Fibroblast of pulmonary artery (primary cell): ENCODE measurements at places on chromosomes 1 and 21.

GRCh38 chr1:186775036-186775435 is 53.7 kb upstream of the PLA2G4A start:
- DNase-seq: no peak

GRCh38 chr1:62177621-62178020 is 17.0 kb upstream of the L1TD1 start:
- DNase-seq: no peak

- no peak for DNase-seq
Observed at GRCh38 chr1:64759968-64760367, 15.1 kb downstream of the RAVER2 start.

DNA sequence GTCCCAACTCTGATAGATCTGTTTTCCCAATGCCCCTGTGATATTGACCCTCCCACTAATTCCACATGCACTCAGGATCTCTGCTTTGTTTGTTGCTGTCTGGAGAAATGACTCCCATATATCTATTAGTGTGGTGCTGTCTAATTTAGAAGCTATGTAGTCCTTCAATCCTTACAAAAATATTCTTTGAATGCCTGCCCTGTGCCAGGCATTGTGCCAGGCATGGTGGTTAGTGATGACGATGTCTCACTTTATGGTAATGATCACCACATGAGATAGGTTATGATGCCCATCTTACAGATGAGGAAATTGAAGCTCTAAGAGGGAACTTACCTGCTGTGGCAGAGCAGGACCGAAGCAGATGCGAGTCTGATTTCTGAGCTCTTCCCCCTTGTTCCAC is 12.9 kb downstream of the MYOG start:
- no peak for DNase-seq

DNA sequence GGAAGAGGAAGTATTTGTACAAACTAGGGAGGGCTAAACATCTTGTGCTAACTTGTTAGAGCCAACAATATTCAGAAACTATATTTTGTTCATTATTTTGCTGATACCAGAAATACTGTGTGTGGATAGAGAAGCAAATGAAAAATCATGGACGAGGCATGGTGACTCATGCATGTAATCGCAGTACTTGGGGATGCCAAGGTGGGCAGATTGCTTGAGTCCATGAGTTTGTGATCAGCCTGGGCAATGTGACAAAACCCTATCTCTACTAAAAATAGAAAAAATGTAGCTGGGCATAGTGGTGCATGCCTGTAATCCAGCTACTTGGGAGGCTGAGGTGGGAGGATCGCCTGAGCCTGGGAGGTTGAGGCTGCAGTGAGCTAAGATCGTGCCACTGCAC is 13.4 kb downstream of the LRRC41 start:
- DNase-seq: no peak

DNA sequence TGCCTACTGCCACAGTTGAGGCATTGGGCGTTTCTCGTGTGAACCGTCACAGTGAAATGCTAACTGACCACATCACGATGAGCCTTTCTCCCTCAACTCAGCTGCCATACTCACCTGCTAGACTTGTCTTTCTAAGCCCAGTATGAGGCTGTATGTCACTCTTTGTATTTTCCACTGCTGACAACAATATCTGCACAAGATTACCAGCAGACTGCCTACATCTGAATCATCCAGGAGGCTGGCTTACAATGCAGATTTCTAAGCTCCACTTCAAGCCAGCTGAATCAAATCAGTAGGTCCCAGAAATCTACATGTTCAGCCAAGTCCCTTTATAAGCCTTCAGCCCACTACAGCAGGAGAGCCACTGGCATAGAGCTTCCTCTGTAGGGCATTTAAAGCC is 355.0 kb upstream of the DUSP10 start:
- DNase-seq: peak; percentile 31

DNA sequence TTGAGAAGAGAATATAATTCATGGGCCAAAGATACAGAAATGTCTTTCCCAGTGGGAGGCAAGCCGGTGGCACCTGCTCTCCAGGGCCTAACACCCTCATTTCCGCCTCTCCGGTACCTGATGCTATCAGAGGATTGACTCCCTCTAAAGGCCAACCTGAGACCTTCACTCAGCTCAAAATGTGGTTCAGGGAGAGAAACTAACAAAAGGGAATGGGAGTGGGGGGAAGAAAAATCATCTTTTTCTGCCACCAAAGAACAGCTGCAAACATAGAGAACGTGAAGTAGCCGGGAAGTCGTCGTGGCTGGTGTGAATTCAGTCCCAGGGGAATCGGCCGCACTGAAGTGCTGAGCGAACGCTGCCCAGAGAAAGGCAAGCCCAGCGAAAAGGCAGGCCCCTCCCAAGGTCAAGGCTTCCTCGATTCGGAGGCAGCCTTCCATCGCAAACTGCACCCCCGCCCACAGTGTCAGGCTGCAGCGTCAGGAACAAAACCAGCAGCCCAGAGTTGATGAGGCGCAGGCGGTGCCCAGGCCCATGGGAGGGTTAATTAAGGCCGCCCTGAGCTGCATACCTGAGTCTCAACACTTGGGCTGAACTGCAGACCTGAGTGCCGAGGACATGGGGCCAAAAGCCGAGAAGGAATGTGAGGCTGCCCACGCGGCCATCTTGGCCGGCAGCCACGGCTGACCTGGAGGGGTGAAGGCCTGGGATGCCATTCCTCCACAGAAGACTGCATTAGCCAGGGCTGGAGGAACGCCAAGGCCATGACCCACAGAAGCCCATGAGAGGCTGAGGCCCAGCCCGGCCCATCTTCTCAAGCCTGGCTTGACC is 160.2 kb downstream of the PSMG1 start:
- peak; percentile 84 for DNase-seq

DNA sequence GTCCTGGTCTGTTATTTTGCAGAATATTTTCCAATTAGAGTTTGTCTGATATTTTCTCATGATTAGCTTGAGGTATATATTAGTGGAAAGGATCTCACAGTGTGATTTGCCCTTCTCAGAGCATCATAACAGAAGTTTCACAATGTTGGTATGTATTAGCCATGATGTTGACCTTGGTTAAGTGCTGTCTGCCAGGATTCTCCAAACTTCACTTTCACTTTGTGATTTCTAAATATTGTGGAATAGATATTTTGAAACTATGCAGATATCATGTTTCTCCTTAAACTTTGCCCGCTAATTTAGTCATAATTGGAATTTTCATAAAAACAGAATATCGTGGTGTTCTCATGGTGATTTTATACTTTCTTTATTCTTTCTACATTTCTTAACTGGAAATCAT is 98.0 kb upstream of the DEPDC1 start:
- no peak for DNase-seq

GRCh38 chr1:174021591-174022079 is 522 bp downstream of the RC3H1 start:
- peak; percentile 52 for DNase-seq

- DNase-seq: no peak
Observed at GRCh38 chr1:114379987-114380386, 131.0 kb downstream of the TRIM33 start.

DNA sequence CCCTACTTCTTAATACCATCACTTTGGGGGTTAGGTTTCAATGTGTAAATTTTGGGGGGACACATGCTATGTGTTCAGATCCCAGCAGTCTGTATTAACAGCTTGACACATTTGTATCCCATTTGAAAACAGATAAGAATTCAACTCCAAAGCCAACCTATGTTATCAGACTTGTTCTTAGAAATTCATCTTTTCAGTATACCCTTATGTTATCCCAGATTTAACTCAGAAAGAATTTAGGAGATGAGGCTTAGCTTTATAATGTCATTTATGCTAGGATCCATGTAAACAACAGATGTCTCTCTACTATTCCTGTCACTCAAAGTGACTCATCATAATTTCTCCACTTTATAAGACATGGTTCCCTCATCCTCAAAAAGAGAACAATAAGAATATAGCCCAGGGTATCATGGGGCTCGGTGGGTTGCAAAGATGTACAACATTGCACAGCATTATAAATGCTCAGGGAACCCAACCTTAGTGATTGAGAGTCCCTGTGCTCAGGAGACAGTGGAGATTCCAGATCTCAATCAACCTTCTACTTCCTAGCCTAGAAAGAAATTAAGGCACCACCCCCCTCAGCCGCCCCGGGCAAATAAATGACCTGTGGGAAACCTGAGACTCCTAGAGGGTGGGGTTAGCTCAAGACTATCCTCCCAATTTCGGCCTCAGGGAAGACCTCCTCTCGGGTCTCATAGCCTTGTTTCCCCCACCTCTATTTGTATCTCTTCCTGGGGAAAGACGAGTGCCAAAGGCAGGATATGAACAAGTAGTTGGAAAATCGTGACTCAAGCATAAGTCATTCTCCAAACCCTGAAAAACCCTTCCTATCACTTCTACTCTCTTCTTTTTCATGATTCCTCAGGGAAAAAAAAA is 265.1 kb upstream of the CAMK1G start:
- DNase-seq: no peak

GRCh38 chr21:41283211-41283818 is 33.3 kb upstream of the FAM3B start:
- peak; percentile 94 for DNase-seq

- no peak for DNase-seq
Observed at GRCh38 chr1:72693376-72693775, 411.0 kb upstream of the NEGR1 start.

GRCh38 chr1:101219924-101220870 is 16.6 kb upstream of the S1PR1 start:
- peak; percentile 22 for DNase-seq

DNA sequence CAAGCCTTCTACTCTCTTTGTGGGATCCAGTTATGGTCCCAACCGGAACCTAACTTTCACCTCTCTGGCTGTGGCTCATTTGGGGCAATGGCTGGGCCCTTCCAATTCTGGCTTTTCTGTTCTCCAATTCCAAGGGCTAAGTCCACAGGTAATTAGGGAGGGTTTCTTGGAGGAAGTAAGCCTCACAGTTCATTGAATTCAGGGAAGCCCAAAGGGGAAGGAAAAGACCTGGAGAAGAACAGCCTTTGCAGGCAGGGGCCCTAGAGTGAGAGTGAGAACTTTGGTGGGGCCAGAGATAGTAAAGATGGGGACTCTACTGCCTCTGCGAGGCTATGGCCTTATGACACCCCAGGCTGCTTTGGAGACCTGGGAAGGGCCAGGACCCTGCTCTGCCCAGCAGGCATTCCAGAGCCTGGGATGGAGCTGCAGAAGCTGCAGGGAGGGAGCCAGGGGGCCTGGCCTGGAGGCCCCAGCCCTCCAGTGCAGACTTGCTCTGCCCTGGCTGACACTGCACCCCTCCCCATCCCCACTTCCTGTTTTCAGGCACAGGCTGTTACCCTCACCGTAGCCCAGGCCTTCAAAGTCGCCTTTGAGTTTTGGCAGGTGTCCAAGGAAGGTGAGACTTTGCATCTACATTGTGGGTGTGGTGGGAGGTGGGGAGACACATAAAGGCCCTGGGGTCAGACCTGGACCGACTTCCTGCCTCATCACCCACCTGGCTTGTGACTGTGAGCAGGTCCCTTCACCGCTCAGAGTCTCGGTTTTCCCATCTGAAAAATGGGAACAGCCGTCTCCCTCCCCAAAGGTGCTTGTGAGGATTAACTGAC is 18.9 kb downstream of the LDLRAP1 start:
- DNase-seq: no peak

- DNase-seq: peak; percentile 63
Observed at GRCh38 chr1:23483321-23484252, at the start of gene ASAP3. Gene ASAP3 (minus strand): TSS chr1:23484179. CDS start chr1:23484133, 46 bp downstream.

GRCh38 chr1:191870490-191870889 is 287.8 kb upstream of the RGS18 start:
- no peak for DNase-seq

DNA sequence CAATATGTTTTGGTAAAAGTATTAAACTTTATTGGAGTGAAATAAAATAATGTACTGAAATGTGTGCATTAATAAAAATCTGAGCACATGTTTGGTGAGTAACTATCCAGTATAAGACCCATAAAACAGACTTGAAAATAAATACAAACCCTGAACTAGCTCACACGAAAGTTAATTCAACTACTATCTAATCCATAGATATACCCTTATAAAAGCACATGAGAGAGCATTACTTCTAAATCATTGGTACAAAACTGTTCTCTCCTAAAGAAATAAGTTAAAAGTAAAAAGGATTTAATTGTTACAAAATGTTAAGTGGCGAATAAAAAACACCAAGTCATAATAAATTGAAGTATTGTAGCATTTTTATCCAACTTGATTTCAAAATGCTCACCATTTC is 295.6 kb downstream of the PTPRC start:
- DNase-seq: no peak

GRCh38 chr1:96214982-96215381 is 506.6 kb upstream of the PTBP2 start:
- DNase-seq: peak; percentile 30

DNA sequence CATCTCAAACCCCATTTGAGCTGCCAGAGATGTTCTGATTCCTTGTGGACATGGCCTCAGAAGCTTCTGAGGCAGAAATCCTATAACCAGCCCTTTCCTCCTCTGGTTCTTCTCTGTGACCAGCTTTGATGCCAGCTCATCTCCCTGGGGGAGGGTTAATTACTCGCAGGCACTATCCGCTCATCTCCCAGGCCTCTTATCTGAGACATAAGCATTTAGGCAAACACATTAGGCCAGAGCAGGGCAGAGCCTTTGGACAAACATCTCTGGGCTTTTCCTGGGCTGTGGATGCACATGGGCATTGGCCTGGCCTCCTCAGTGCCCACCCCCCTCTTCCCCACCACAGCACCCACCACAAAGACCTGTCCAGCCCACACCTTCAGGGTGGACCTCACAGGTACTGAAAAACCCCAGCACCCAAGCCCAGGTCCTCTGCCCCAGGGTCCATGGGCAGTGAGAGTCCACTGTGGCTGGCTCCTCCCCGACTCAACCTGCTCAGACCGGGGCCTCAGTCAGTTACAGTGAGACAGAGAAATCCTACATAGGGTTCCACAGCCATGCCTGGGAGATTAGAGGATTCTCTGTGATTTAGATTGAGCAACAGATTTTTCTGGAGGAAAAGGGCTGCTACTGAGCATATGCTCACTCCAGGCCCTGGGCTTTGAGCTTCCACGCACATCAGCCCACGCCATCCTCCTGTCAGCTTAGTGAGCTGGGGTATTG is 26.9 kb downstream of the IGSF21 start:
- no peak for DNase-seq

GRCh38 chr1:50977575-50978143 is 7.6 kb downstream of the CDKN2C start:
- peak; percentile 39 for DNase-seq

DNA sequence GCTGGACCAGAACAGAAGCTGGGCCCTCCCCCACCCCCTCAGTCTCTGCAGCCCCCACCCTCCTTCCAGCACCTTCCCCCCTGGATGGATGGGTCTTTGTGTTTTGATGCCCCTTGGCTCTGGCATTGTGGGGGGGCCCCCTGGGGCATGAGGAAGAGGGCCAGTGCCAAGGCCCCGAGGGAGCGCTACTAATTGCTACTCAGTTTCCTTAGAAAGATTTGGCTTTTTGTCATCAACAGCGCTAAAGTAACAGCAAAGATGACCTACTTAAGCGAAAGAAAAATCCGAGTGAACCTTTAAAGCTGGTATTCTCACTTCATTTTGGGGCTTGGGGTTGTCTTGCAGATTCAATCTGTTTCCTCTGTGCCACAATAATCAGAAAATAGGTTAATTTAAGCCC is 63.5 kb downstream of the SKI start:
- DNase-seq: no peak

- no peak for DNase-seq
Observed at GRCh38 chr21:45285266-45285931, 2.3 kb downstream of the POFUT2 start.

- DNase-seq: no peak
Observed at GRCh38 chr21:27586326-27586725, 619.4 kb upstream of the ADAMTS5 start.
